Left renal pelvis (tissue), 4 donors: ENCODE measurements at places on chromosomes 5 and 9. TPM values are rescaled to one million over a fixed set of nuclear protein-coding genes. Genes with fewer than 3 reads are reported as not detected.

The SLC34A3 gene
- polyA plus RNA-seq = 7.5 TPM

The SLC4A9 gene
- polyA plus RNA-seq = 51.1 TPM

DNA sequence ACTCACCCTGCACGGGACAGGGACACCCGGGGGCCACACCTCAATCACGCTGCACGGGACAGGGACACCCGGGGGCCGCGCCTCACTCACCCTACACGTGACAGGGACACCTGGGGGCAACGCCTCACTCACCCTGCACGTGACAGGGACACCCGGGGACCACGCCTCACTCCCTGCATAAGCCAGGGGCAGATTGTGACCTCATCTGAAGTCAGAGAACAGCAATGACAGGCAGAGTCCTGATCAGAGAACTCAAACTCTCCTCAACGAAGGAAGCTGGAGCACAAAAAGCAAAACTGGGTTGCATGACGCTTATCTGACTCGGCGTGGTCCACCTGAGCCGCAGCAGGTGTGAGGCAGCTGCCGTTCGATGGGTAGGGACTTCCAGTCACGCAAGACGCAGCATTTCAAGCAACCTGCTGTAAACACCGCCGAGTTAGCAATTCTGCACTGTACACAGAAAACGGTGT, 3.2 kb downstream of the TERT start:
- no peak for DNase-seq

GRCh38 chr5:172680921-172681320, 39.9 kb downstream of the NEURL1B start:
- DNase-seq = no peak

DNA sequence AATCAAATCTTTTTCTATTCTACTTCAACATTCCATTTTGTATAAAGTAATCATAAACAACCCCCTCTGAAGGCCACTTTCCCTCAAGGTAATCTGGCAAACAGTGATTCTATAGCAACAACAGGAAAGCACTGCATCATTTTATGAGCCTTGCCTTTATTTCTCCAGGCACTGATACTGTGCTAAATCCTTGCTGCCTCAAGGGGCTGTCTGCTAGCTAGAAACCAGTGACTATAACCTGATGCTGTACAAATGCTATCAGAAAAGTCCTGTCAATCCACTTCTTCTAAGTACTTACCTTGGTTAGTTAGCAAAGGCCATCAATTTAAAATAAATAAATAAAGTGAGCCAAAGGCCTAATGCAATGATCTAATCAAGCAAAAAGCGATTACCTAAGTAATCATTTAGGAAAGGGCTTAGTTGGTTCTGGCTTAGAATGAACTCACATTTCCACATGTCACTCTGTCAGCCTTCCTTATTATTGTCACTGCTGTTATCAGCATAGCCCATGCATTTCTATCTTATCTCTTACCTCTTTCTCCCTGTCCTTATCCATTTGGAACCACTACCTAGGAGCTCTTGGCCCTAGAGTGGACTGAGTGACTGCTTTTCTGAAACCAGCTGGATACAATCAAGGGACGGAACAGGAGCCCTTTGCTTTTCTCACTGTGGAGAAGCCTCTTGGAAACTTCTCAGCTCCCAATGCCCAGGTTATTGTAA, 246.1 kb upstream of the MEF2C start:
- no peak for DNase-seq

- DNase-seq = no peak
Observed at GRCh38 chr9:127711831-127712274, 3.6 kb downstream of the PTRH1 start.

The SLC46A2 gene
- 0.29 TPM for polyA plus RNA-seq

DNA sequence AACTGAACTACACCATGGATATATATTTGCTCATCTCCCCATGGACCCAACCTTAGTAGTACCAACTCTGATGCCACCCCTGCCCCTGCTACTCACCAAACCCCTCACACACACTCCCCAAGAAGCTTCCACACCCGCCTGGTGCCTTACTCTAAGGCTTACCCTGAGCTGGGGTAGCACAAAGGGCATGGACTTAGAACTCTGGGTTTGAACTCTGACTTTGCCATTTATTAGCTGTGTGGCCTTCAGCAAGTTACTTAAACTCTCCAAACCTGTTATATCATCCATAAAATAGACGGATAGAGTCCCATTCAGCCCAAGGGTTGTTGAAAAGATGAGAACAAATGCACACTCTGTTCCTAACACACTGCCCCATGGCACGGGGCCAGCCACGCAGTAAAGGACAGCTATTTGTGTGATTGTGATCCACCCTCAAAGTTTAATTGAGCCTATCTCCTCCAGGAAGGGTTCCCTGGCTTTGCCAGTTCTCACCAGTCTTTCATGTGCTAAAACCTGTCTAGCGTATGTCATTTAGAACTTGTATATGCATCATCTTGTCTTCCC, 111.0 kb downstream of the KLHL3 start:
- DNase-seq = no peak

- DNase-seq = no peak
Observed at GRCh38 chr9:92911511-92912475, 34.0 kb upstream of the ZNF484 start.

The IFNB1 gene
- polyA plus RNA-seq = not detected

The DMRT2 gene
- polyA plus RNA-seq = 3.5 TPM

GRCh38 chr9:13552606-13553215, 273.2 kb upstream of the MPDZ start:
- DNase-seq = no peak

The CCL28 gene
- 5.7 TPM for polyA plus RNA-seq

The TLX3 gene
- not detected for polyA plus RNA-seq

The MRPS2 gene
- 34.8 TPM for polyA plus RNA-seq

- DNase-seq = no peak
Observed at GRCh38 chr9:97362777-97363545, 48.9 kb upstream of the TDRD7 start.

The IRX2 gene
- 28.4 TPM for polyA plus RNA-seq

The LCN15 gene
- polyA plus RNA-seq = 0.14 TPM
